ENCODE measurements at places on chromosomes 12 and 14.

- DNase-seq, result no peak
Measured at GRCh38 chr14:50910495-50911420, 33.5 kb downstream of the PYGL start.

DNA sequence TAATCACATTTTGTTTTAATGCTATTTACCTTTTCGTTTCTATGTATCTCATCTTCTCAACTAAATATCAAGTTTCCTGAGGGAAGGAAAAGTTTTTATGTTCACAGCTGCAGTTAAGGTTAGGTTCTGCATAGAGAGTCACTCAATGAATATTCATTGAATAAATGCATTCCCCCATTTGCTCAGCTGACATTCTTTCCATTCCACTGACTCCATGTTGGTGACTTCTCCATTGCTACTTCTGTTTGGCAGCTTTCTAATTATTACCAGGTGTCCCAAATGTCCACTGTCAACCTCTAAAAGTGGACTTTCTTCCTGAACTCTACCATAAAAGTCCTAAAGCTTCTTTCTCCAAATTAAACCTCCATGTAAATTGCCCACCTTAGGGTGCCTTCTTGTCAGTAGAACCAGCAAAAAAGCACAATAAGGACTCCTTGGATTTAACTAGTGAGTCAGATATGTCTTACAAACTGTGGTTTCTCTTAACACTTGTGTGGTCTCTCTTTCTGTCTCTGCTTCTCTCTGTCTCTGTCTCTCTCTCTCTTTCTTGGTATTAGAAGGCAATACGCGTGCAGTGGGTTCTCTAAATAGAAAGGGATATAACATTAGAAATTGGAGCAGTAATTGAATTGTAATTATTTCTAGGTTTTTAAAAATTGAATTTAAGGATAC lies 85.9 kb downstream of the TMEM117 start:
- DNase-seq, result peak; percentile 50

DNA sequence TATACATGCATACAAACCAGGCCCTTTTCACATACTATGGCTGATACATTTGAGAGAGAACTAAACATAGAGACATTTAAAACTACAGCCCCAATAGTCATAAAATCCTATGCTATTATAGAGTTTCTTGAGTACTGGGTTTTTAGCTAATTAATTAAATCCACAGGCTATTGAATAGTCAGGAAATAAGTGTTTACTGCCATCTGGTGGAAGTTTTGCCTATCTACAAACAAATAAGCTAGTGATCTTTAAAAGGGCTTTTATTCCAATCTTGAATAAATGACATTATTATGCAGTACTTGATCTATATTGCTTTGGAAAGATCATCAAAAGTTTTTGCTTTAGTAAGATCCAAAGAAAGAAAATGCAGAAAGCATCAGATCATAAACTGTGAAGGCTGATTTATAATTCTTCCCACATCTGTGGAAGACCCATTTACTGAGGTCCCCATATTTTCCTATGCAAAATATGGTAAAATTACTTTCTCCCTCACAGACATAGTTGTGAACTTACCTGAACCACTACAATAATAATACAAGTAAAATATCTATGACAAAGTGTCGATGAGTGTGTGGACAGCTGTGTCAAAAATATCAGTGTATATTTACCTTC lies 131.3 kb downstream of the ITPR2 start:
- DNase-seq, result no peak

GRCh38 chr12:64428956-64429355 lies 23.0 kb upstream of the TBK1 start:
- no peak for DNase-seq

- DNase-seq, result no peak
Measured at GRCh38 chr12:29782285-29782870, 1.4 kb downstream of the TMTC1 start.

DNA sequence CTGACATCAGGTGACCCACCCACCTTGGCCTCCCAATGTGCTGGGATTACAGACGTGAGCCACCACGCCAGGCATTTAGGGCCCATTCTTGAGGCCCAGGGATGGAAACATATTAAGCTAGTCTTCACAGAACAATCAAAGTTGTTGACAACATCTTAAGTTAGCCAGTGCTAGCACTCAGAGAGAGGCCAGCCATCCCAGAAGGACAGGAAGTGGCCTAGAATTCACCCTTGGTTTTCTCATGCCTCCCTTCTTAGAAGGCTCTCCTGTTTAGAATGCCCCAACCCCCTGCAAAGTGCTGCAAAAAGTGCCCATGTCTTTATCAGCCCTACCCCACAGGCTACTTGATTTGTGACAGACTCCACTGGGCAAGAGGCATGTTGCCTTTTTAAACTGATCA lies 12.1 kb upstream of the OR6J1 start:
- DNase-seq, result no peak

- peak; percentile 89 for DNase-seq
Measured at GRCh38 chr12:107014055-107014454, 27.1 kb upstream of the MTERF2 start.

DNA sequence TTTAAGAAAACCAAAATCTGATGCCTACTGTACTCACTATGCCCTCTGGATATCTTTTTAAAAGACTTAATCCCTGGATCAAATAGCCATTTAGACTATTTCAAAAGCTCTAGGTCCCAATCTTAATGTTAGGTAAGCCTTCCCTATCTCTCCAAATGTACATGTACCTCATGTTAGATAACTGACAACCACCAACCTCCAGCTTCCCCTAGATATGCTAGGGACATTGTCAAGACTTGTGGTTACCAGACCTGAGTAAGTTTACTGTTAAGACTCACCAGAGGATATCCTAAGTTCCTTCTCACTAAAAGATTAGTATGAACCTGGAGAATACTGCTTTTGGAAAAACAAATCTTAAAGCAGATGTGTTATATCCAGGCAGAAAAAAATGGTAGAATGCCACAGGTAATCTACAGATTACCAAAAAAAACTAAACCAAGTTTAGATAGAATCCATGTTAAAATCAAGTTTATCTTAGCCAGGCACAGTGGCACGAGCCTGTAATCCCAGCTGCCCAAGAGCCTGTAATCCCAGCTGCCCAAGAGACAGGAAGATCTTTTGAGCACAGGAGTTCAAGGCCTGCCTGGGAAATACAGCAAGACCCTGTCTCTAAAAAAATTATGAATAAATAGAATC lies 9.7 kb downstream of the NAP1L1 start:
- no peak for DNase-seq

DNA sequence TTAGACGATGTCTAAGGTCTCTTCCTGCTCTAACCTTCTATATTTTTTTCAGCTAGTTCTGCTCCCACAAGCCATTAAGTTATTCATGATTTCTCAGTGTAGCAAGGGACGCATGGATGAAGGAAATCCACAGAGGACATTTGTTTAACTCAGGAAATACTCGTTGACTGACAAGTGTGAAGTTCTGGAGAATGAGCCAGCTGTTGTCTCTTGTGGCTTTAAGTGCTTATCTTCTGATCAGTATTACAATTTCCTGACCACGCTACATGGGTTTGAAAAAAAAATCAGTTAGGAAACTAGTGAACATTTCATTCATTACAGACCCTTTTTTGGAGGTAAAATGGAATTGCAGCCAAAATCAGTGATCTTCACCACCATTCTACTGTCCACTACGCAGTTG lies 53.1 kb downstream of the GUCY2C start:
- DNase-seq, result no peak

DNA sequence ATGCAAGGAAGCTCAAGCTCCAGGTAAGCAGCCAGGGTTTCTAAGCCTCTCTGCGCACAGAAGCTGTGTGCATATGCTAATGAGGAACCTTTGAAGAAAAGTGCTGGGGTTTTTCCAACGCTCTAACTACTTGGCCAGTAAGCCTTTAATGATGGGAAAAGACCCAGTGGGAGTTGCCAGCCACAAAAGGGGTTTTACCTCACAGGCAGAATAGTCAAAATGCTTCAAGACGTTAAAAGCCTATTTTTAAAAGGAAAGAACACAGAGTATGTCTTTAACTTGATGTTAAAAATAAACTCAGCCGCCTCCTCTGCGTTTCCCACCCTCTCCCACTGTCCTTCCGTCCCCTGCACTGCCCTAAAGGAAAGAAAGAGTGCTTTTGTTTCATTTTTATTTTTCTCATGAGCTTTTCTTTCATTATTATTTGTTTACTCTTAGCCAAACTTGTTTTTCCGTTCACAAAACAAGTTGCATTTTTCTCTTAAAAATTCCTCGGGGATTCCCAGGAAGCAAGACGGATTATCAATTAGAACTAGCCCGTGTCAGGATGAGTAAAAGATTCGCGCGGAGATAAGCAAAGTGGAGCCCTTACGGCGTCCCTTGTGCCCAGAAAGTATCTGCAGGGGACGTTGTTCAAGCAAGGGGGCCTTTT lies 209.8 kb upstream of the NUDT4 start:
- no peak for DNase-seq

DNA sequence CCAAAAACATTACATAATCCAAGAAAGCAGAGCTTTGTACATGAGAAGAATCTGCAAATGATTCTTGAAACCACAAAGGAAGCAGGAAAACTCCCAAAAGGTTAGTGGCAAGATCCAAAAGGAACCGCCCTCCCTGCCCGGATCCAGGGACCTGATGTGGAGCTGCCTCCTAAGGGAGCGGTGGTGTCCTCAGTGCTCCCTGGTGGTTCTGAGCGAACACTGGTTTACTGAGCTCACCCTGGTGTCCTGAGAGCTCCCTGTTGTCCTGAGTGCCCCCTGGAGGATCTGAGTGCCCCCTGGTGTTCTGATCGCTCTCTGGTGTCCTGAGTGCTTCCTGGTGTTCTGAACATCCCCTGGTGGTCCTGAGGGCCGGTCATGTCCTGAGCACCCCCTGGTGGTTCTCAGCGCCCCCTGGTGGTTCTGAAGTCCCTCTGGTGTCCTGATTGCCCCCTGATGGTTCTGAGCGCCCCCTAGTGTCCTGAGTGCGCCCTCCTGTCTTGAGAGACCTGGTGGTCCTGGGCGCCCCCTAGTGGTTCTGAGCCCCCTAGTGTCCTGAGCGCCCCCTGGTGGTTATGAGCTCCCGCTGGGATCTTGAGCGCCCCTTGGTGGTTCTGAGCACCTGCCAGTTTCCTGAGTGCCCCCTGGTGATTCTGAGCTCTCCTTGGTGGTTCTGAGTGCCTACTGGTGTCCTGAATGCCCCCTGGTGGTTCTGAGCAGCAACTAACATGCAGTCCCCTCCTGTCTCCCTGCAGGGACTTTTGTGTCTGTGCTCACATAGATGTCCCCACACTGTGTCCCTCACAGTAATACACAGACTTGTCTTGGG lies 891.1 kb downstream of the TMEM121 start:
- no peak for DNase-seq

- no peak for DNase-seq
Measured at GRCh38 chr14:68976160-68977067, 2.7 kb downstream of the ACTN1 start.

DNA sequence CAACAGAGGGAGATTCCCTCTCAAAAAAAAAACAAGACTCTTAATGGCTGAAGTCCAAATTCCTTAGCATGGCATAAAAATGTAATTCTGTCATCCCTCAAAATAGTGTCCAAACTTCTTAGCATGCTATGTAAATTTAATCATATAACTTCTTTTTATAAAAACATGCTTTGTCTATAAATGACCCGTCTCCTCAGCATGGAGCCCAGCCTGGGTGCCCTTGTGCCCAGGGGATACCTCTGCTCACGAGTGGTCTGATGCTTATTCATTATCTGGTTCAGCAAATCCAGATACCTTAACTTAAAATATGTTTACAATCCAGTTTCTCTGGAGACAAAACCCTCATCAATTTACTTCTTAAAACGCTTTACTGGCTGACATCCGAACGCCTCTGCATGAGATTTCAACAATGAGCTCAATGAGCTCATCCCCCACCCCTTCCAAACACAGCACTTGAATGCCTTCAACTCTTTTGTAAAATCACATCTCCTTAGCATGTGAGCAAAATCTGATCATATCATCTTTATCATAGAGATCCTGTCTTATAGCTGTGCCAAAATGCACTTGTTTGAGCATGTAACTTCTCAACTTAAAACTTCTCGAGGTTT lies 15.7 kb downstream of the RTL1 start:
- DNase-seq, result no peak

DNA sequence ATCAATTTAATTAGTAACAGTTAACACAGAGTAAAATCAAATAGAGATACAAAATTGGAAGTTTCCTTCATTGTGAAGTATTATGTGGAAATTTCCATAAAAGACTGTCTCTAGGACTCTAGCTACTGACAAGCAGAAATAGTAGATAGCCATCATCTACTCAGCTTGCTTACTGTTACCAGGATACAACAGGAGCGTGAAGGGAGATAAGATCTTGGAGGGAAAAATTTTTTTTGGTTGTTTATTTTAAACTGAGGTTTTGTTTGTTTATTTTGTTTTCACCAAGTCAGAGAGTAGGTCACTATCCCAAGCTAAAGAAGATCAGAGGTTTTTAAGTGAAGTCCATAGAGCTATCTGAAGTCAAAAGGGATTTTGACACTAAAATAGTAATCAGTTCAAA lies 861.3 kb upstream of the MGAT4C start:
- no peak for DNase-seq

DNA sequence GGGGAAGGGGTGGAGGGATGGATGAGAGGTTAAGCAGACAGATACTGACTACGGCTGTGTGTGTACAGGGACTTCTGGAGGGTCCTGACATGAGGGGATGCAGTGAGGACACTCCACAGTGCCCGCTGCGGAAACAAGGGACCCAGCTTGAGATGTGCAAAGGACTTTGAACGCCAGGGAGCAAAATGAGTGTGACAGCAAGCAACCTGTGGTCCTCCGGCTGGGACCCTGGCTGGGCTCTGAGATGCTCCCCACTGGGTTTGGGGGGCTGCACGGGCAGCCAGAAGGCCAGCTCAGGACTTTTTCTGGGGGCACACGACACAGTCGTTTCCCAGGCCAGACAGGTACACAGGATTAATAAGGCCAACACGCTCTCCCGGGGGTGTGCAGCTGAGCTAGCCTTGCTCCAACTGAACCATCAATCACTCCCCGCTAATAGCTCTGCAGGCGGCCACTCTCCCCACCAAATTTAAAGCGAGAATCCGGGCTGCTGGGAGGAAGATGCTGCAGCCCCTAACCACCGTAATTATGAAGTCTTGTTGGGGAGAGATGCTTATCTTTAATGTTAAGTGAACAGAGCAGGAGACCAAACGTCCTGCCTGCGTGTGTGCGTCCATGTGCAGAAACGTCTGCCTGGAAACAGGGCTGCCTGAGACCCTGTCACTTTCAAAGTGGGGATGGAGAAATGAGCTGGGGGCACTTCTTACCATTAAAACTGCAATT lies 51.6 kb upstream of the DLK1 start:
- no peak for DNase-seq

DNA sequence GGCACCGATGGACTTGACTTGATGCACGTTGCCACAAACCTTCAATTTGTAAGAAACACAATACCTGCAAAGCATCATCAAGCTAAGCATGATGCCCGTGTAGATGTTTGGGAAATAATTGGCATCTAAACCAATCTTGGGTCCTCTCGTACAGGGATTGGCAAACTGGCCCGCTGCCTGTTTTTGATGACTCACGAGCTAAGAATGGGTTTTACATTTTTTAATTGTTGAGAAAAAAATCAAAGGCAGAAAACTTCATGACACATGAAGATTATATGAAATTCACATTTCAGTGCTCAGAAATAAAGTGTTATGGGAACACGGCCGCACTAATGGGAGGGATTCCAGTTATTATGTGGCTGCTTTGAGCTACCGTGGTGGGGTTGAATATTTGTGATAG lies 10.9 kb downstream of the MTA1 start:
- peak; percentile 48 for DNase-seq
